Testis (tissue), 5 donors: ENCODE measurements at places on chromosomes 12 and 14. TPM values are rescaled to one million over a fixed set of nuclear protein-coding genes. Genes with fewer than 3 reads are reported as not detected.

GRCh38 chr14:47277703-47278102, 397.7 kb downstream of the MDGA2 start:
- no peak overlapping the region for H3K27ac ChIP-seq
- no peak for DNase-seq
- no peaks in the 10 kb centered on the region for H3K4me1 ChIP-seq
- H3K4me3 ChIP-seq = no peak overlapping the region
- H3K36me3 ChIP-seq = no peaks in the 10 kb centered on the region
- no peaks in the 10 kb centered on the region for H3K27me3 ChIP-seq

DNA sequence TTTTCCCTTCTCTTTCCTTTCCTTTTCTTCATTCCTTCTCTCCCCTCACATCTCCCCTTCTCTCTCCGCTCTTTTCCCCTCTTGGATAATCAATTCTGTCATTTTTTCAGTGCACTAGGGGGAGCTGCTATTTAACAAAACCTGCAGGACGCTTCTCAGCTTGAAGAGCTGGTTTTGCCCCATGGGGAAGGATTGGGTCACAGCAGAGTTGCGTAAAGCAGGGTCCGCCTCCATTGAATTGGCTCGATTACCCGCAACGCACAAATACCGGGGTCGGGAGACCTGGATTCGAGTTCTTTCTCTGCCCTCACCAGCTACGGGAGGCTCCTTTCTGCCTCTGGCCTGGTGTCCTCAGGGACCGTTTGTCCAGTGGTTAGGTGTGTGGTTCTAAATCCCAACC, 42.1 kb upstream of the CHGA start:
- peak; percentile 44 for DNase-seq
- peaks cover 29% of the 10 kb centered on the region for H3K4me1 ChIP-seq
- H3K27ac ChIP-seq = no peak overlapping the region
- no peaks in the 10 kb centered on the region for H3K27me3 ChIP-seq

- no peaks in the 10 kb centered on the region for H3K36me3 ChIP-seq
- H3K4me3 ChIP-seq = no peak overlapping the region
- no peak overlapping the region for H3K27ac ChIP-seq
- no peaks in the 10 kb centered on the region for H3K4me1 ChIP-seq
- no peaks in the 10 kb centered on the region for H3K27me3 ChIP-seq
- DNase-seq = peak; percentile 83
These were observed 10.6 kb downstream of the SDS start for GRCh38 chr12:113392988-113393579.

DNA sequence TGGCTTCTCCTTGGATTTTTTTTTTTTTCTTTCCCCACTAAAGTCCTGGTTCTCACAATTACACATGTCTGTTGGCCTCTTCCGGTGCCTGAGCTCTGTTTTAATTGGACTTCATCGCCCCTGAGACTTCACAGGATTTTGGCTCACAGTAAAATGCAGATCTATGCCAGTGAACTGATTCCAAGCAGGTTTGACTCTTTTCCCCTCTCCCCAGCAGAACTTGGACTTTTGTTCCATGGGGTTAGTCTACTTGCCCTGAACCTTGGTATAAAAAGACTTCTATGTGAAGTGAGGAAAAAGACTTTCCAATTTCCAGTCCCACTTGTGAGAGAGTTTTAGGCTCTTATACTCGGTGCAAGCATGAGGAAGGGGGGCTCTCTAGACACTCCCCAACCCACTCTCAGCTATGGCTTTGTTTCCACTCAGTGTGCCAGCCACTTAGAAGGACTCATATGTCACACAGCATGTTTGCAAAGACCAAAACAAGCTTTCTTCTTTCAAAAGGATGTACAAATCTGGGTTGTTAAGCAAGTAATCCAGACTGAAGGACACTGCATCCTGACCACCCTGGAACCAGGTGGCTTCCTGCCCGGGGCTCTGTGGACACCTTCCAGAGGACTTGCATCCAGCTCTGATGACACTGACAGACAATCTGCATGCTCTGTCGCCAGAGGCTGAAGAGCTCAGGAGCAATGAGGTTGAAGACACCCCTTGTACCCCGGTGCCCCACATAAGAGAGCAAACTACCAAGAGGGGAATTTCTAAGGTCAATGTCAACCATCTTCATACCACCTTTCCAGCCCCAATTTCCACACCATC, 221.9 kb upstream of the EGLN3 start:
- H3K27me3 ChIP-seq = no peaks in the 10 kb centered on the region
- H3K4me3 ChIP-seq = no peak overlapping the region
- no peaks in the 10 kb centered on the region for H3K36me3 ChIP-seq
- H3K27ac ChIP-seq = no peak overlapping the region
- no peak for DNase-seq

GRCh38 chr12:69901221-69901905, 76.3 kb downstream of the MYRFL start:
- H3K4me1 ChIP-seq = no peaks in the 10 kb centered on the region
- H3K4me3 ChIP-seq = no peak overlapping the region
- H3K27ac ChIP-seq = no peak overlapping the region
- no peak for DNase-seq
- no peaks in the 10 kb centered on the region for H3K27me3 ChIP-seq

DNA sequence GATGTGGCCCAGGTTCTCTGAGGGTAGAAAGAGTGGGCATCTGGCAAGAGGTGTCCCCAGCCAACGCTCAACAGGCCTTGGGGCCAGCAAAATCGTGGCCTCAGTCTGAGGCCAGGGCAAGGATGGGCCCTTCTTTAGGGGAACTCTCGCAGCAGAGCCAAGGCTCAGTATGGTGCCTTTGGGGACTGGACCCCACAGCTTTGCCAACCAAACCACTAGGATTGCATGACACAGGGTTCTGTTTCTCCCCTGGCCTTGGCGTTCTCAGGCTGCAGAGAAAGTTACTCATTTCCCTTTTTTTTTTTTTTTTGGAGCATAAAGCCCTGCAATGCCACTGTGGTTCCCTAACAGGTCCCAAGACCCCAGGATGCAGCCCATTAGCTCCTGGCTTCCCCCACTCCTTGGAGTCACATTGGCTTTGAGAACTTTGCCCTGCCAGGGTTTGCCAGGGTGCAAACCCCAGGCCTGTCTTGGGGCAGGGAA, 100.6 kb downstream of the LGMN start:
- H3K27me3 ChIP-seq = no peaks in the 10 kb centered on the region
- H3K27ac ChIP-seq = peak overlapping the region; percentile 58
- peaks cover 41% of the 10 kb centered on the region for H3K4me1 ChIP-seq
- no peaks in the 10 kb centered on the region for H3K36me3 ChIP-seq
- no peak overlapping the region for H3K4me3 ChIP-seq

- no peak for DNase-seq
- no peaks in the 10 kb centered on the region for H3K36me3 ChIP-seq
- peaks cover 35% of the 10 kb centered on the region for H3K4me1 ChIP-seq
- no peaks in the 10 kb centered on the region for H3K27me3 ChIP-seq
These were observed 12.3 kb upstream of the DLK1 start for GRCh38 chr14:100714258-100714892.

Gene PPHLN1
- total RNA-seq = 83.1 TPM

Gene KRT72
- 11.7 TPM for total RNA-seq

Gene JAG2
- 21.3 TPM for total RNA-seq

Gene C1R
- 174 TPM for total RNA-seq

Gene LRP1-AS
- not detected for total RNA-seq

Gene BCAT1
- total RNA-seq = 34.7 TPM

Gene ARG2
- total RNA-seq = 3.8 TPM
